ENCODE measurements at places on chromosomes 2 and 18.

DNA sequence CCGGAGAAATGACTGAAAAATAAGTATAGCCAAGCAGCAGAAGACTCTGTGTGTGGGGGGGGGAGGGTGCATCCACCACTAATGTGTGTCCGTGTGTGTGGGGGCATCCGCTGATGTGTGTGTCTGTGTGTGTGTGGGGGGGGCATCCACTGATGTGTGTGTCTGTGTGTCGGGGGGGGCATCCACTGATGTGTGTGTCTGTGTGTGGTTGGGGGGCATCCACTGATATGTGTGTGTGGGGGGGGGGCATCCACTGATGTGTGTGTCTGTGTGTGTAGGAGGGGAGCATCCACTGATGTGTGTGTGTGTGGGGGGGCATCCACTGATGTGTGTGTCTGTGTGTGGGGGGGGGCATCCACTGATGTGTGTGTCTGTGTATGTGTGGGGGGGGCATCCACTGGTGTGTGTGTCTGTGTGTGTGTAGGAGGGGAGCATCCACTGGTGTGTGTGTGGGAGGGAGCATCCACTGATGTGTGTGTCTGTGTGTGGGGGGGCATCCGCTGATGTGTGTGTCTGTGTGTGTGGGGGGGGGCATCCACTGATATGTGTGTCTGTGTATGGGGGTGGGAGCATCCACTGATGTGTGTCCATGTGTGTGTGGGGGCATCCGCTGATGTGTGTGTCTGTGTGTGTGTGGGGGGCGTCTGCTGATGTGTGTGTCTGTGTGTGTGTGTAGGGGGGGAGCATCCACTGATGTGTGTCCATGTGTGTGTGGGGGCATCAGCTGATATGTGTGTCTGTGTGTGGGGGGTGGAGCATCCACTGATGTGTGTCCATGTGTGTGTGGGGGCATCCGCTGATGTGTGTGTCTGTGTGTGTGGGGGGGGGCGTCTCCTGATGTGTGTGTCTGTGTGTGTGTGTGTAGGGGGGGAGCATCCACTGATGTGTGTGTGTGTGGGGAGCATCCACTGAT is 125.0 kb downstream of the NFATC1 start:
- DNase-seq, result peak; percentile 19

DNA sequence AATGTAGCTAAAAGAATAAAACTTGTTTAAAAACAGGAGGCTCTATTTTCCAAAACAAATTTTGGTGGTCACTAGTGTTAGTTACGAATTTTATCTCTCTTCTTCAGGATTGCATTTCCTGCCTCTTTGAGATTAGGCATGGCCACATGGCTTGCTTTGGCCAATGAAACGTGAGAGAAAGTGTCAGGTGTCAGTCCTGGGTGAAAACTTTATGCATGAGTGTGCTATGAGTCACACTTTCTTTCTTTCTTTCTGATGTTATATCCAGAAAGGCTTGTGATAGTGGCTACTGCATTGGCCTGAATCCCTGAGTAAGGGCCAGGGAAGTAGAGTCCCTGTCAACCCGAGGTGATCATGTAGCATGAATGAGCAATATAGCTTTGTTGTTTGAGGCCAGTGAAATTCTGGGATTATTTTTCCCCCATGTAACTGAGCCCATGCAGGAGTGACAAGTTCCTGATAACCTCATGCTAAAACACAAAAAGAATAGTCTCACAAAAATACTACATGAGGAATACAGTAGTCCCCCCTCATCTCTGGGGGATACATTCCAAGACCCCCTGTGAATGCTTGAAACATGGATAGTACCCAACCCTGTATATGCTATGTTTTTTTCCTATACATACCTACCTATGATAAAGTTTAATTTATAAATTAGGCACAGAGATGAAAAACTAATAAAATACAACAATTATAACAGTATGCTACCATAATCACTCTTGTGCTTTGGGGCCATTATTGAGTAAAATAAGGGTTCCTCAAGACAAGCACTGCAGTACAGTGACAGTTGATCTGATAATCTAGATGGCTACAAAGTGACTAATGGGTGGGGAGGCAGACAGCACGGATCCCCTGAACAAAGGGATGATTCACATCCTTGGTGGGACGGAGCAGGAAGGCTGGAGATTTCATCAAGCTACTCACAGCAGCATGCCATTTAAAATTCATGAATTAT is 109.5 kb downstream of the CDC42EP3 start:
- peak; percentile 65 for DNase-seq

- DNase-seq, result no peak
Measured at GRCh38 chr2:207629553-207629952, 4.4 kb upstream of the METTL21A start.

GRCh38 chr2:27582129-27582694 is 630 bp upstream of the ZNF512 start:
- DNase-seq, result no peak

GRCh38 chr18:58865701-58866065 is 1.0 kb downstream of the ZNF532 start:
- no peak for DNase-seq

GRCh38 chr2:227632827-227633226 is 15.5 kb downstream of the SCYGR4 start:
- DNase-seq, result no peak

DNA sequence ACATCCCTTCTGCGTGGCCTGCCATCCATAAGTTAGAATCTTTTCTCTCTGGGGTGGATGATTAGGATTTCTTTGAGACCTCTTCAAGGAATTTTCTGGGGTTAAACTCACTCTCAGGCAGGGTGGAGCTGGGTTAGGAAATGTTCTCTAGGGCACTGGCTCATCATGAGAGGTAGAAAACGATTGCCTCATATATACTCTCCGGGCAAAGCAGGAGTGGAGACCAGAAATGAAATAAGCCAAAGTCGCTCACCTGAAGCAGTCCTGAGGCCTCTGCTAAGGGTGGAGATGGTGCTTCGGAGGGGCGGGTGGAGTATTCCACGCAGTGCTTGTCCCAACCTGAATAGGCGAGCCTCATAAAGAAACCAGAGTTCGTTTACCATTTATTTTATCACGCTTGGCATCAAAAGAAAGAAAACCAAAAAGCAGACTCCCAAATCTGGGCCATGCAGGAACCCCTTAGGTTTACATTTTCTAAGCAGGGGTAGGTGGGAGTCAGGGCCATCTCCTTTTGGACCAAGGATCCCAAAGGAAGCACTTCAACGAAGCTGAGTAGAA is 249.3 kb upstream of the MEIS1 start:
- DNase-seq, result no peak

- DNase-seq, result no peak
Measured at GRCh38 chr2:212921711-212922110, 229.7 kb downstream of the IKZF2 start.

Data from activated CD4-positive, alpha-beta T cell treated with anti-CD3 and anti-CD28 coated beads for 36 hours (primary cell).